ENCODE measurements at places on chromosomes 5 and 9.
A peak's percentile ranks its signal among the peaks of the same experiment; 100 is the strongest.

GRCh38 chr5:143174714-143175398 is 228.6 kb downstream of the NR3C1 start:
- no peak for DNase-seq

- DNase-seq = no peak
Measured at GRCh38 chr9:6188466-6188865, 27.1 kb upstream of the IL33 start.

GRCh38 chr5:54469622-54470021 is 14.1 kb downstream of the HSPB3 start:
- DNase-seq = no peak

GRCh38 chr5:20286512-20286911 is 298.5 kb upstream of the CDH18 start:
- DNase-seq = no peak

- DNase-seq = no peak
Measured at GRCh38 chr5:180007582-180007981, 64.0 kb downstream of the RNF130 start.

DNA sequence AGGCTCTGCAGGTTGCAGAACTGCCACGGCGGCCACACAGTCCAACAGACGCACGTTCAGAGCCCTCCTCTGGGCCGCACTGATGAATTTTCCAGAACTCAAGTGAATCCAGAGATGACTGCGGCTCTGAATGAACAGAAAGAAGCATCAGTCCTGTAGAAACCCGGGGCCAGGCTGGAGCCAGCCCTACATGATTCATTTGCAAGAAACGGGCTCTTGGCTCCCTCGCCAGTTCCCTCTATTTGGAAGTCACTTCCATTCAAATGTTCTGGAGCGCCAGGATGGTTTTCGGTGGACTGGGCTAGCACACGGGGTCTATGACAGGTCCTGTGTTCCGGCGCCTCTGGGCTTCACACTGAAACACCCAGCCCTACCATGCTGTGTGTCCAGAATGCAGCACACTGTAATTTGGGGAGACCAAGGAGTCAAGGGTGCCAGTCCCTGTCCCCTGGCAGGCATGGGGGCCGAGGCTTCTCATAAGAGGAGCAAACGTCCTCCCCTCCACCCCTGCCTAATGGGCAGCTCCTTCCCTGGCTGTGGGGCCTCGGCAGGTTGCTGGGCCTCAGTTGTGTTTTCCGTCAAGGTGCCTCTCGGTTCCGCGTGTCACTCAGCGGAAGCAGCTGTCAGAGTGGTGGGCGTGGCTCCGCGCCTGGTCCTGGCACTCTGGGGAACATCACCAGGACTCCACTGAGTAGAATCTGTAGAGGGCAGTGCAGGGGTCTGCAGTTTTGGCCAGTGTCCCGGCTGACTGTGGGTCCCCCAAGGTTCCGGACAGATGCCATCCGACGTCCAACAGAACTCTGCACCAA is 18.1 kb upstream of the COL5A1 start:
- DNase-seq = no peak

DNA sequence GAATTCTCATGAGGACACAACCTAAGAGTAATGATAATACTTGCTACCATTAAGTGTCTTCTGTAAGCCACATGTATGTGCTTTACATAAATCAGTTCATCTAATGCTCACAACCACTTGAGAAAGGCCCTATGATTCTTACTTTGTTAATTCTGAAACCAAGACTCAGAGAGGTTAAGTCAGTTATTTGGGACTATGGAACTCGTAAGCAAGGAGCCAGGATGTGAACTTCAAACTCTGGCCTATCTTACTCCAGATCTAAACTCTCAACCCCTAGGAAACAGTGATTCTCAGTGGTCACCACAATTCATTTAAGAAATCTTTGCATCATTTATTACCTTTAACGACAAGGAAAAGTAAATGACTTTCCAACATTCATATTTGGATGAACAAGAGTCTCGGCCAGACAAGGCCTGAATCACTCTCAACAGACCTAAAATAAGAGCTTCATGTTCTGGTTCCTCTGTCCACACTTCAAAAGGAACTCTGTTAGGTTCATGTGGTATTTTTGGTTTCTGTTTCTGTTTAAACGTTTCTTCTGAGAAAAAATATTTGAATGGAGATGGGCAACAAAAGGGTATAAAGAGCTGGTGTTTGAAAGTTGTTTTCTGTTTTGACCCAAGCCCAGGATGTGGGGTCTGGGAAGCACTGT is 104.8 kb downstream of the LPAR1 start:
- DNase-seq = no peak

DNA sequence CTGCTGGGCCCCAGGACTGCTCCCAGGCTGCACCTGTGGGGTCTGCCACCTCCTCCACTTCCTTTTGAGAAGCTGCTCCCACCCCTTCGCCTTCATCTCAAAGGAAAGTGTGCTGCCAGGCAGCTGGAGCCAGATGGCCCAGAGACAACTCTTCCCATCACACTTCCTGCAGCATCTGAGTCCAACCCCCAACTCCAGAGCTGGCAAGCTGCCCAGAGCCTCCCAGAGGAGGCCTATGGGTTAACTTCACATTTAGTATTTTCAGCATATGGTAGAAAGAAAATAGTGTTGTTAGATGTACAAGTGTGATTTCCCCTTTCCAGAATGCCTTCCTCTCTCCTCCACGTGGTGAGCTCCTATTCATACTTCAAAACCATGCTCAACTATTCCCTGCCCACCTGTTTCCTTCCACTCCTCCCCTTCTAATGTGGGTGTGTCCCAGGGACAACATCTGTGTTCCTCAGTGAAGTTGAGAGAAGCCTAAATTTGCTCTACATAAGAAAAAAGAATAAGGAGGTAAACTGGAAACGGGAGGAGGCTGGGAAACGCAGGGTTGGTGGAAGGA is 38.6 kb upstream of the KCNMB1 start:
- DNase-seq = no peak

DNA sequence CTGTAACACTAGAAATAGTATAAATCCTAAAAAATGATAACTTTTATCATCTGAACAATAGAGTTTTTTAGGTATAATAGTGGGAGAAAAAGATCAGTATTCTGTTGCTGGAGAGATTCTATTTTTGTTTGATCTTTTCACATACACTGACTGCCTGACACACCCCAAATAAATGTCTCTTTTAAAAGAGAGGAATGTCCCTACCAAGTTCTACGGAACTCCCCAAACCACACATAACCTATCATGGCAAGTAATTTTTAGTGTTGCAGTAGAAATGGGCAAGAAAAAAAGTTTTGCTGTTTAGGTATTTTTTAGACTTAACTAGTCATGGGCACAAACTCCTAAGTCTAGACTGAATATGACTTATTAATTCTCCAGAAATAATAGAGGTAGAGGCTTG is 139.1 kb downstream of the ELAVL2 start:
- no peak for DNase-seq

DNA sequence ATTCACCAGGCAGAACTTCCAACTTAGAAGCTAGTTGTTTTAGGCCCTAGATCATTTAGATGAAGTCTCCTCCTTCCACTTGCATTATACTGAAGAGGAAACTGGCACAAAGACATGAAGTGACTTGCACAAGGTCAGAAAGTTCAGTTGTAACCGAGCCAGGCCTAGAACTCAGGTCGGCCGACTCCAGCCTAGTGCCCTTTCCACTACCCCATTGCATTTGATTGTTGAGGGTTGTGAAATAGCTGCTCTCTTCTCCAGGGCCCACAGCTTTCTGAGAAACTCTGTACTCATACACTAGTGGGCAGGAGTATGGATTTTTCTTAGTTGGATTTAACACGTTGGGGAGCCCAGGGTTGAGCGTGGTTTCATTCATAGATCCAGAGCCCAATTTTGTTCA is 5.6 kb downstream of the ZNF462 start:
- DNase-seq = no peak

DNA sequence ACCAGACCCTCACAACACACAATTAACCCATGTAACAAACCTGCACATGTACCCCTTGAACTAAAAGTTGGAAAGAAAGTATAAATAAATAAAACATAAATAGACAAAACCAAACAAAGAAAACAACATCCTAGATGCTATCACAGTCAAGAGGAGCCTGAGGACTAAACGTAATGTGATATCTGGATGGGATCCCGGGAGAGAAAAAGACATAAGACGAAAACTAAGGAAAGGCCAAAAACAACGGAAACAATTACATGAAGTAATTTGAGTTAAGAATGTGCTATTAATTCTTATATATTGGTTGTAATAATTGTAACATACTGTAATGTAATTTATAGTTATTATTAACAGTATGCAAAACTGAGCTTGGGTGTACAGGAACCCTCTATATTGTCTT is 793.9 kb downstream of the SEMA5A start:
- no peak for DNase-seq

DNA sequence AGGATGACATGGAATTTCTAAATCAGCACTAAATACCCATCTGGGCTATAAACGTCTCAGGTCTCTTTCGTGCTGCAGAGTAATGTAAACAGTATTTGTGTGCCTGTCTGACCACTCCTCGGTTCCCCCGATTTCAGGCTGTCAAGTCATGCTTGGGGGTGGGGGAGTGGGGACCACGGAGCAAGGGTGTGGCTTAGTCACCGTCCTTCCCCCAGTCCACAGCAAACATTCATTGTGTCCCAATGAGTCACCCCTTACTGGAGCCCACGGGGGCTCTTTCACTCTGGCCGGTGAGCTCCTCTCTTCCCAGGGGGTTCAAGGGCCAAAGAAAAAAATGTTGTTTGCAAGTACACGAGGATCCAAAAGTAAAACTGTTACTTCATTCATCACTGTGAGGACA is 72.4 kb upstream of the ICE1 start:
- DNase-seq = no peak

DNA sequence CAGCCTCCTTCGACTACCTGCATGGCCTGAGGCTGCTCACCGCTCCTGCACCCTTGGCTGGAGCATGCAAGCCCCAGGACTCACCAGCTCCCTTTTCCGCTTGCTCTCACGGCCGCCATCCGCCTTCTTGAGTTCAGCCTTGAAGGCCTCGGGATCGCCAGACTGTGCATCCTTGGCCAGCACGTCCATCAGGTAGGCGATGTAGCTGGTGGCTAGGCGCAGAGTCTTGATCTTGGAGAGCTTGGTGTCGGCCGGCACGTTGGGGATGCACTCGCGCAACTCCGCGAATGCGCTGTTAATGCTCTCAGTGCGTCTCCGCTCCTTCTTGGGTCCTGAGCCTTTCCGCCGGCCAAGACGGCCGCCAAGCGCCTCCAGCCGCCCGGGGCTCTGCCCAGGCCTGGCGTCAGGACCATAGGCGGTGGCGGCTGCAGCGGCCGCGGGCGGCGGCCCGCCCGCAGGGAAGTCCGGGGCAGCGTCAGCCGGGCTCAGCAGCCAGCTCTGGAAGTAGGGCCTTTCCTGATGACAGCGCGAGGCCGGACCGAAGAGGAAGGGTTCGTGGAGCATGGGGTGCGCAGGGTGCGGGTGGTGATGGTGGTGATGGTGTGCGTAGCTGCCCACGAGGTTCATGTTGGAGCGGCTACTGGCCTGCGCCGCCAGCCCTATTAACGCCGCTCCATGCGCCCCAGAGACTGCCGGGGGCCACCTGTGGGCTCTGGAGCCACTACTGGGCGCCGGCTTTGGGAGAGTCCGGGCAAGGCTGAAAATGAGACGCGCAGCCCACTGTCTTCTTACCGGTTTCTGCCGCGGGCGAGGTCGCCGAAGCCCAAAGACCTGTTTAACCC is 424 bp downstream of the HAND1 start:
- no peak for DNase-seq

DNA sequence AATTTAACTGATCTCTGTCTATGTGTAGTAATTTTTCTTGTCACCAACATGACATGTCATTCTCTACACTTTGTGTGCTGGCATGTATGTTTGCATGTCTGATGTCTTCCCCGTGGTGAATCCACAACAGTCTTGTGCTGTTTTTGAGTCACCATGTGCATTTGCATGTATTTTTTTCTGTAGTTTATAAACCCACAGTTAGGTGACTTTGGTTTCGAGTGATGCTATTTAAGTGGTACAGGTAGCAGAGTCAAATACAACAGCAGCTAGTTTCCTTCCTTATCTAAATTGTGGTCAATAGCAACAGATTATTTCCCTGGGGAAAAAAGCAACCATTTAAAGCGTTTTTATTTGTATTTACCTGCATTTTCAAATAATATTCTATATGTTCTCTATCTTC is 89.9 kb upstream of the FSD1L start:
- DNase-seq = no peak

- peak; percentile 15 for DNase-seq
Measured at GRCh38 chr5:135560858-135561257, 17.9 kb downstream of the CXCL14 start.

DNA sequence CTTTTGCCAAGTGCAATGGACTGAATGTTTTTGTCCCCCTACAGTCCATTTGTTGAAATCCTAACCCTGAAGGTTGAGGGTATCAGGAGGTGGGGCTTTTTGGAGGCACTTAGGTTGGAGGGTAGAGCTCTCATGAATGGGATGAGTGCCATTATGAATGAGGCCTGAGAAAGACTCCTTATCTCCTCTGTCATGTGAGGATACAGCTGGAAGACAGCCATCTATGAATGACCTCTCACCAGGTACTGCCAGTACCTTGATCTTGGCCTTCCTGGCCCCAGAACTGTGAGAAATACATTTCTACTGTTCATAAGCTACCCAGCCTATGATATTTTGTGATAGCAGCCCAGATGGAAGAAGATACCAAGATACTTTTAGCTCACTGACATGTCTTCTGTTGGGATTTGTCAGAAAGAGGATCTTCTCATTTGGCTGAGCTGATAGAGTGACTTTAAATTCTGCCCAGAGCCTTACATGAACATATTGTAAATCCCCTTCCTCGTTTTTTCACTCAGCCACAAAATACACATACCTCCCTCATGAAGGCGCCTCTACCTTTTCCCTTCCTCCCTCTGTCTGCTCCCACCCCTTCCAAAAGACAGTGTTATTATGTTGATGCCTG is 256.4 kb downstream of the PDZD2 start:
- no peak for DNase-seq

DNA sequence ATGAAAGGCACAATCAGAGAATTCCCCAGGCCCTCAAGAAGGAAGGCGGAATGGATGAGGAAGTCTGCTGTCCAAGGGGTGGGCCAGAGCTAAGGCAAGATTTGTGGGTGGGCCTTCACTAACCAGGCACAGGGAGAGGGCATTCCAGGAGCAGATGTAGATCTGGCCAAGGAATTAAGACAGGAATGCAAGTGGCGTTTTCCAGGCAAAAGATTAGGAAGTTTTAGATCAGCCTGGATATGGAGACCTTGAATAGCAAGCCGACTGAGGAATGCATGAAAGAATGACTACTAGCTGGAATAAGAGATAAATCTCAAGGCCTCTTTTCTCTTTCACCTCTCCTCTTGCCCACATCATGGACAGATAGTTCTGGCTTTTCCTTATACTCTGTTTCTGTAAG is 68.5 kb downstream of the GHR start:
- DNase-seq = no peak

- DNase-seq = no peak
Measured at GRCh38 chr5:889075-889710, 3.4 kb downstream of the BRD9 start.

DNA sequence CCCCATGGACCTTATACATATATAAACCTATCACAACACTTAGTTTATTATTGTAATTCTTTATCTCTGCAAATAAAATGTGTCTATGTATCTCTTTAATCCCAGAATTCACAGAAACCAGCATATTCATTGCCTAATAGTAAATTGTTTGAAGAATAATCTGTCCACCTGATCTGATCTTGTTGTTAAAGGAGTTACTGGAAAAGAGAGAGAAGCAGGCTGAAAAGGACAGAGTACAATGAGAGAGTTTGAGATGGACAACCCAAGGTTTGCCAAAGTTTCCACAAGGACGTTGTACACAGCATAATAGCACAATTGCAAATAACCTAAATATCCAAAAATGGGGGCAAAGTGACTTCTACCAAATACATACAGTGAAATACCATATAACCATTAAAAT is 23.8 kb downstream of the PLPP1 start:
- DNase-seq = no peak
